ENCODE measurements at places on chromosomes 6 and 20. TPM values are rescaled to one million over a fixed set of nuclear protein-coding genes. Genes with fewer than 3 reads are reported as not detected.

DNA sequence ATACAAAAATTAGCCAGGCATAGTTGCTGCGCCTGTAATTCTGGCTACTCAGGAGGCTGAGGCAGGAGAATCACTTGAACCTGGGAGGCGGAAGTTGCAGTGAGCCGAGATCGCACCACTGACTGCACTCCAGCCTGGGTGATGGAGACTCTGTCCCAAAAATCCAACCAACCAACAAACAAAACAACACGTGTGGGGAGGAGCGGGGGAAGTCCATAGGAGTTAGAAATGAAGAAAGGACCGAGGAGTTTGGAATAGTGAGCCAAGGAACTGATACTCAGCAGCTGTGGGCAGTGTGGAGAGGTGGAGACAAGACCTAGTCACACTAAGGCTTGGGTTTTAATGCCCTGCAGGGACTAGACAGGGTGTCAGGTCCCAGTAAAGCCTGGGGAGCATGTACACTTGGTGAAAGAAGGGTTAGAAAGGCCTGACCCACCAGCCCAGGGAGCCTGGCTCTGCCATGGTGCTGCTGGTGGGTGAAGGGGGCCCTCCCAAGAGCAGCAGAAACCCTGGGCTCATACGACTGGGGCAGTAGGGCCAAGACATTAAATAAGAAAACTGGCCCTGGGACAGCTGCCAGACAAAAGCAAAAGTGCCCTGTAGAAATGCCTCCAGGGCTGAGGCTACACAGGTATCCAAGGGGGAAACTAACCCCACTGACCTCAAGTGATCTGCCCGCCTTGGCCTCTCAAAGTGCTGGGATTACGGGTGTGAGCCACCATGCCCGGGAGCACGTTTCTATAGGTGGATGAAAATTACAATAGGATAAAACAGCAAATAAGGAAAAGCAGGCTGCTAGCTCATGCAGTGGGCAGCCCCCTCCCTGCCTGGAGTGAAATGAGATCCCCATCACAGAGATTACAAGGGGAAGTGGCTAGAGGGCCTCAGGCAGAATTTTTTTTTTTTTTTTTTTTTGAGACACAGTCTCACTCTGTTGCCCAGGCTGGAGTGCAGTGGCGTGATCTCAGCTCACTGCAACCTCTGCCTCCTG, 58.0 kb downstream of the MYH7B start:
- no peaks in the 10 kb centered on the region for H3K4me1 ChIP-seq
- H3K4me3 ChIP-seq = no peak overlapping the region
- no peak overlapping the region for H3K27ac ChIP-seq

DNA sequence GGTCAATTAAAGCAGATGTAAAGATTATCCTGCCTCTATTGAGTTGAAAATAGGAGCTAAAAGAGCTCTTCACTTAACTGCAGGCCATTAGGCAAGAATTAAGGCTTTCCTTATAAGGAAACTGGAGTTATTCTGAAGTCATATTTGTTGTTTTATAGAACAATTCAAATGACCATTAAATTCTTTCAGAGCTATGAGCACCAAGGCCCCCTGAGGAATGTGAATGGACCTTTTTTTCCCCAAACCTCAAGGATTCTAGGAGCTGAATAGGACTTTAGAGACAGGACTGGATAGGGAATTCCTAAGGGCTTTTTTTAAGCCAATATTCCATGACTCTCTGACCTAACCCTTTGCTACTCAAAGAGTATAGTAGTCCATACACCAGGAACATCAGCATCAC, 565.7 kb upstream of the BTBD3 start:
- no peak overlapping the region for H3K4me3 ChIP-seq
- no peak for DNase-seq
- no peaks in the 10 kb centered on the region for H3K4me1 ChIP-seq
- H3K36me3 ChIP-seq = no peaks in the 10 kb centered on the region
- no peak overlapping the region for H3K27ac ChIP-seq

- DNase-seq = no peak
- no peak overlapping the region for H3K4me3 ChIP-seq
- H3K4me1 ChIP-seq = no peaks in the 10 kb centered on the region
- H3K27ac ChIP-seq = no peak overlapping the region
- no peaks in the 10 kb centered on the region for H3K27me3 ChIP-seq
These were observed 155.1 kb downstream of the SLC16A10 start for GRCh38 chr6:111242452-111242851.

DNA sequence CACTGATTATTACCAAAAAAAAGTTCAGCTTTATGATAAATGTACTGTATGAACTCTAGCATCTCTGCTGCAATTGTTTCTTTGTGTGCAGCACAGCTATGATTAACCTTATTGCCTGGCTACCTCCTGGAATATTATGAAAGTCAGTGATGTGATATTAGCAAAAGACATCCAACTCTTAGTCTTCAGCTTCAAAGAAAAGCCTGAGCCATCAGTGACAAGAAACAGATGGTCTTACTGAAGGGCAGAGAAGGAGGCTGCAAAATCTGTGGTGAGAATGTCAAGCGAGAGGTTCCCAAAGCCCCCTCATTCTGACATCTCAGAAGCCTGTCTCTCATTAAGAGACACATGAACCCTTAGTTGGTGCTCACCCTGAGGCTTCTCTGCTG, 89.4 kb upstream of the TNFAIP3 start:
- H3K36me3 ChIP-seq = no peaks in the 10 kb centered on the region
- no peak overlapping the region for H3K27ac ChIP-seq
- H3K27me3 ChIP-seq = no peaks in the 10 kb centered on the region

The PFDN4 gene
- total RNA-seq = 48.2 TPM

The PSMF1 gene
- 116 TPM for total RNA-seq
